ENCODE measurements at places on chromosomes 13 and 19.

- no peak for DNase-seq
Observed at GRCh38 chr19:4831304-4831978, at the start of gene TICAM1. TSS of gene TICAM1 (minus strand) at chr19:4831712. CDS start at chr19:4818377, 13,335 bp downstream.

DNA sequence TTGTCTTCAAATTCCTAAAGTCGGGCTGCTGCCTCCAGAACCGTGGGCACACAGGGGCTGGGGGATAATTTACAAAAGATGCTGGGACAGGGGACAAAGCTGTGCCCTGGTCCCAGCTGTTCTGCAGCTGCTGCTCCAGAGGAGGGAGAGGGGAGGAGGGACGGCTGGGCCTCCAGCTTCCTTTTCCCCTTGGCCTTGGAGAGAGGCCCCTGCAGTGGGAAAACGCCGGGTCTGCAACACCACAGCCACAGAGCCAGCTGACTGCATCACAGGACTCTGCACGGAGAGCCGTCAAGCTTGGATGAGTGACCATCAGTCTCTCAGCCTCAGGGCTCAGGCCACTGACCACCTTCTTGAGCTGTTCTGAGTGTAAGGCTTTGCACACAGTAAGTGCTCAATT lies 6.1 kb downstream of the DOCK6 start:
- no peak for DNase-seq

DNA sequence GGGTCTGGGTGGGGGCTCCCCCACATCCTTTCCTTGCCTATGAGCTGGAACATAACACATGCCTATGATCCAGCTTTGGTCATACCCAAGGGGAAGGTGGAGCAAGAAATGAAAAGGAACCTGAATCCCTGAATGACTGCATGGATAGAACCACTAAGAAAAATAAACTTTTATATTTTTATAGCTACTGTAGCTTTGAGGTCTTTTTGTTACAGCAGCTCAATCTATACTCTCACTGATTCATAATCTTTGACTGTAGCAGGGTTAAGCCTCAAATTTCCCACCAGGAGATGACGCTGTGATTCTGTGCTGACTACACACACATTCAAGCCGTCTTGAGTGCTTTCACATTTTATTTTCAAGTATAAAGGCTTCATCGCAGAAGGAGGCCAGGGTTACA lies 8.8 kb downstream of the PALM3 start:
- no peak for DNase-seq

DNA sequence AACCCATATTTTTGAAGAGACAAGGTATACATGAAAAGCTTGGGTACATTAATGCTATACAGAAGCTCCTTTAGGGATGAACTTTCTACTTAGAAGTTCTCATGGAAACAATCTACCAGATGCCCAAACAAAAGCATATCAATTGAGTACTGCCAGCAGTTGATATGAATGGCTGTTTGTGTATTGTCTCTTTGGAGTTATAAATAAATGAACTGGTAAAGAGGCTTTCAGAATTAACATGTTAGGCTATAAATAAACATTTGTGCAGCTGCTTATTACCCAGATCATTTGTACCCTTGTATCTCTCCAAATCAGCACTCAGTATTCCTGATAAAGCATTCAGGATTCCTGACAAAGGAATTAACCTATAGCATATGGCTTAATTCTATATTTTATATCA lies 418.9 kb downstream of the FGF14 start:
- no peak for DNase-seq

DNA sequence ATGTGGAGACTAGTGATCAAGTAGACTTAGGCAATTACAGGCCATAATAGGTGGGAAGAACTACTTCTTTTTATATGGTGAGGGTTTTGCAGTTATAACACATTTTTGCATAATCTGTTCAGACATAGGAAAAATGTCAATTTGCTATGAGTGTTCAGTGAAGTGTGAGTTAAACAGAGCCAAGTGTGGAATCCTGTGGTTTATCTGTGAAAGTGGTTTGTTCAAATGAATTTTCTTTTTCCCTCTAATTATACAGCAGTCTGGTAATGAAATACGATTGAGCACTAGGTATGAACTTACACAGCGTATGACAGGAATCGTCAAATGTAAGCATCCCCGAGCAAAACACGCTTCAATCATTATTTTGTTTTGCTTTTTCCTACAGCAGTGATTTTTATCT lies 178.3 kb downstream of the STK24 start:
- DNase-seq = no peak

DNA sequence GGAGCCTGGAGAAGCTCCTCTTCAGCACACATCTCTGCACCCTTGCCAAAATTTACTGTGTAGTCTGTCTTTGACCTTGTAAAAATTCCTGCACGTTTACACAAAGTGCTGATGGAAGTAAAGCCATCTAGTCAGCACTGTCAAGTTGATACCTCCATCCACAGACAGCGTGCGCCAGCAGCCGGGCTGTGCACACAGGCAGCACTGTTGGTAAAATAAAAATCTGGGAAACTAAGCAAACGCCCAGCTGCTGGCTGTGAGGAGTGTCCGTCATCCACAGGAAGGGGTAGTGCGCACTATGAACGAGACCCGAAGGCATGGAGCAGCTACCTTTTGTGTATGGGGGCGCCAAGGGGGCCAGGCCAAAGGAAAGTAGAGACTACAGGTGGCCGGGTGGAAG lies 17.4 kb upstream of the SIGLEC11 start:
- no peak for DNase-seq

DNA sequence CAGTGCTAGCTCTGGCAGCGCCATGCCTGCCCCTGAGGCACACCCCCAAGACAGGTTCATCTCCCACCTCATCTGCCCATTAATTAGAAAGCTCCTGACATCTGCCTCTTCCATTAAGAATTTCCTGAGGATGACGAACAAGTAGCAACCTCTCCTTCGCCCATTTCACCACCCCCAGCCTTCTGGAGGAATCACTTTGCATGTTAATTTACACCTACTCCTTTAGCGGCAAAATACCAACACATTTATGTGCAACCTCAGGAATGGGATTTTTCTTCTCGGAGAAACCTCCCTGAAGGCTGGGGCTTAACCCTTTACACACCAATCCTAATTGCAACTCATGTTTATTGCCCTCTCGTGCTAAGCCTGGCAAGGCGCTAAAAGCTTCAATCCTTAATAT lies 13.8 kb downstream of the SLC7A1 start:
- no peak for DNase-seq

DNA sequence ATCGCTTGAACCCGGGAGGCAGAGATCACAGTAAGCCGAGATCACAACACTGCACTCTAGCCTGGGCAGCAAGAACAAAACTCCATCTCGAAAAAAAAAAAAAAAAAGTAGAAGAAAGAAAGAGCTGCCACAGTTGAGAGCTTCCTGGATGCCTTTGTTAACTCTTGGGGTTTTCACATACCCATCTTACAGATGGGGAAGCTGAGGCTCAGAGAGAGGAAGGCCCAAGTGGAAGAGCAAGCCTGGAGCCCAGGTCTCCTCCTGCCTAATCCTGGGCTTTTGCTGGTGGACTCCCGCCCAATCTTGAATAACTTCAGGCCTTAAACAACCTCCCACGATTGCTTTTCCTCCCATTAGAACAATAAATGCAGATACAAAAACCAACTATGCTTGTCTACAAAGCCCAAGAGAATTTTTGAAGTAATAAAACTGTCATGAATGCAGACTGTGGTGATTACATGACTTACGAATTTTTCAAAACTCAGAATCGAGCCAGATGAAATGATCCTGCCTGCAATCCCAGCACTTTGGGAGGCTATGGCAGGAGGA lies 41.7 kb downstream of the LTBP4 start:
- DNase-seq = no peak

DNA sequence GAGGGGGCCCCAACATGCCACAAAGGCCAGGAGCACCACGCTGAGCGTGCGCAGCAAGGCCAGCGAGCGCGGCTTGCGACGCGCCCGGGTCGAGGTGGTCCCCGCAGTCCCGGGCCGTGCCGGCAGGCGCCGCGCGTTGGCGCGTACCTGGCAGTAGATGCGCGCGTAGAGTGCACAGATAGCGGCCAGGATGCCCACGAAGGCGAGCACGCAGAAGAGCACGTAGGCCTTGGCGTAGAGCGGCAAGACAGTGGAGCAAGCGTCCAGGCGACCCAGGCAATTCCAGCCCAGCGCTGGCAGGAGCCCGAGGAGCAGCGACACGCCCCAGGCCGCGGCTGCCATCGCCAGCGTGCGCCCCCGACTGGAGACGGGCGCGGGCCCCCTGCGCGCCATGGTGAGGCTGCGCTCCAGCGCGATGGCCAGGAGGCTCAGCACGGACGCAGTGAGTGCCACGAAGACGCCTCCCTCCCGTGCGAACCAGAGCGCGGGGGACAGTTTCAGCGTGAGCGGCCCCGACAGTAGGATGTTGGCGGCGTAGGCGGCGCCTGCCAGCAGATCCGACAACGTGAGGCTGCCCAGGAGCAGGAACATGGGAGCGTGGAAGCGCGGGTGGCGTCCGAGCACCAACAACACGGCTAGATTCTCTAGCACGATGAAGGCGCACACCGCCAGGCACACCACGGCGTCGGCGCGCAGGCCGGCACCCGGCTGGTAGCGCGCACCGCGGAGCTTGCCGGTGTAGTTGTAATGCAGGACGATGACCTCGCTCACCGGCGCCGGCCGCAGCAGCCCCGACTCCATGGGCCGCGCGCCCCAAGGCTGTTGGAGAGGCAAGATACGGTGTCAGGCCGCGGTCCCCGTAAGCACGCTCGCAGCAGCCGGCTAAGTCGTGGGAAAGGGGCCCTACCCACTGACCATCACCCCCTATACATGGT lies 2.8 kb downstream of the S1PR5 start:
- no peak for DNase-seq

DNA sequence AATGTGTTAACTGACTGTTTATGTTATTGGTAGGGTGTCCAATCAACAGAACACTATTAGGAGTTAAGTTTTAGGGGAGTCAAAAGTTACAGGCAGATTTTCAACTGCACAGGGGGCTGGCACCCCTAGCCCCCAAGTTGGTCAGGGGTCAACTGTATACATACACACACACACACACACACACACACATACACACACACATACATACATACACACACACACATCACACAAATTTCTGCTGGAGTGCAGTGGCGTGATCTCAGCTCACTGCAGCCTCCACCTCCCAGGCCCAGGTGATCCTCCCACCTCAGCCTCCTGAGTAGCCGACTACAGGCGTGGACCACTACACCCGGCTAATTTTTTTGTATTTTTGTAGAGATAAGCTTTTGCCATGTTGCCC lies 10.2 kb downstream of the LRRC4B start:
- DNase-seq = no peak

- peak; percentile 5 for DNase-seq
Observed at GRCh38 chr19:43934055-43934984, 762 bp downstream of the ZNF45 start.

GRCh38 chr13:42946927-42947326 lies 45.1 kb downstream of the EPSTI1 start:
- no peak for DNase-seq

DNA sequence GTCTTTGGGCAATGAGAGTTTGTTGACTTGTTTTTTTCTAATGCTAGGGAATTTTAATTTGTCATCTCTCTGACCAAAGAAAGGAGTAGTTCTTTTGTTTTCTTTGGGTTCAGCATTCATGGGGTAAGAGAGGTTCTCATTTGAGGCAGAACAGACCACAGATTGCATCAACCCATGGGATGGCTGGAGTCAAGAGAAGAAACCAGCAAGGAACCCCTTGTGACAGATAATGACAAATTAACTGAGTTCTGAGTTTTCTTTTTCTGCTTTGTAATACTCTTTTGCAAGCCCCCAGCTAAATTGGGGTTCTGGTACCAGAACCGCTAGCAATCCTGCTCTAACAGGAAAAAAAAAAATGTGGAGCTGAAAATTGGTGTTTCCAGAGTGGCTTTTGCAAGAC lies 864.1 kb downstream of the DIAPH3 start:
- no peak for DNase-seq

GRCh38 chr13:98020271-98020670 lies 66.8 kb downstream of the IPO5 start:
- DNase-seq = no peak

All from cerebellar cortex (tissue), 1 donor.